GOT3 (cell line): ENCODE measurements at places on chromosomes 6 and 20.

DNA sequence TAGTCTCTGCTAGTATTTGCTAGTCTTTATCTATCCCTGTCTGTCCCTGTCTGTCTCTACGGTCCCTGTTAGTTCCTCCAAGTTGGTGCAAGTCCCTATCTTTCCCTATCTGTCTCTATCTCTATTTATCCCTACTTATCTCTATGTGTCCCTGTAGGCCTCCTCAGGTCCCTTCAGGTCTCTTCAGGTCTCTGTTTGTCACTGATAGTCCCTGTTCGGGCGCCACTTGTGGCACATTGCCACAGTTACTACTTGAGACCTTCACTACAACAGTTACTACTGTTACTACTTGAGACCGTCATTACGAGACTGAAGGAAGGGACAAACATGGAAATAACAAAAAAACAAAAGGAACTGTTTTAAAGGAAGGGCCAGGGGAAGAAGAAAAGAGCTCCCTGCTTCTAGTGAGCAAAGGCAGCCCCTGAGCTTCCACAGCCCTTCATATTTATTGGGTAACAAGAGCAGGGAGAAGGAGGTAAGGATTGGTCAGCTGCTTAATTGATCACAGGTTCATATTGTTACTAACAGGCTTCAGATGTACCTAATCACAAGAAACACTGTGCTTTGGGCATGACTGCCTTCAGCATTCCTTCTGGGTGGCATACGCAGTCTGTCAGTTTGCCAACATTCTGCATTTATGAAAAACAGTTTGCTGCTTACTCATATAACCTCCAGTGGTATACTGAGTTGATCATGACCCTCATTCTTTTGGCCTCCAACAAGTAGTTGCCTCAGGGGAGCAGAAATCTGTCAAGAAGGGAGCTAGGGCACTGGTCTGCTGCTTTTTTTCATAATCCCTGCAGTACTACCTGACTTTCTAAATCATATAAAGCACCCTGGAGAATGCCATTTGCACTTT, 8.4 kb downstream of the EPB41L2 start:
- DNase-seq, result no peak

GRCh38 chr20:59015411-59015810, 3.8 kb upstream of the TUBB1 start:
- DNase-seq, result no peak

DNA sequence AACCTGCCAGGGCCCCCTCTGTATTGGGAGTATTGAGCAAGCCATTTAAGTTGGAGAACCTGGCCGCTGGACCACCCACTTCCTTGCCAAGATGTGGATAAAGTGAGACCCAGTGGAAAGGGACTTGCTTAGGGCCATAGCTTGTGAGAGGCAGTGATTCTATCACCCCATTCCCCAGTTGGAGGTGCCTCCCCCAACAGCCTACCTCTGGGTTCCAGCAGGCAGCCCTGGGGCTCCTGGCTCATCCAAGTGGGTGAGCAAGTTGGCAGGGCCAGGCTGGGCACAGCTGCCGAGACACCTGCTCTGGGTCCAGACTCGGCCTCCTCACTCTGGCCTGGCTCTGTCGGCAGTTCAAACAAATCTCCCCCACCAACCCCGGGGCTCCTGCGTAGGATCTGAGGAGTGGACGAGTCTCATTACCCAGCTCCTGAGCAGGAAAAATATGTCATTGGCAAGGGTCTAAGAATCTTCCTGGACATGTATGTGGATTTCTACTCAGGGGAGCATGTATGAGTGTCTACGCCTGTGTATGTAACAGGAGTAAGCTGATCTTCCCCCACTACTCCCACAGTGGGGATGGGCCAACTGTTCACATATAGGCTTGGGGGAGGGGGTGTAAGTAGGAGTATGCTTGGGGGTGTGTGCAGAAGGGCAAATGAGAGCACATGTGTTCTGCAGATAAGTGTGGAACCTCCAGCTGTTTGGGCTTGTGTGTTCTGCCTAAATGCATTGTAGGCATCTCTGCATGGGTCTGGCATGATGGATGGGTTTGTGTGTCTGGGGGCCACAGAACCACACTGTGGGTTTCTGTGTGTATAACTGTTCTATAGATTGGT, 1.9 kb downstream of the ID1 start:
- DNase-seq, result no peak

DNA sequence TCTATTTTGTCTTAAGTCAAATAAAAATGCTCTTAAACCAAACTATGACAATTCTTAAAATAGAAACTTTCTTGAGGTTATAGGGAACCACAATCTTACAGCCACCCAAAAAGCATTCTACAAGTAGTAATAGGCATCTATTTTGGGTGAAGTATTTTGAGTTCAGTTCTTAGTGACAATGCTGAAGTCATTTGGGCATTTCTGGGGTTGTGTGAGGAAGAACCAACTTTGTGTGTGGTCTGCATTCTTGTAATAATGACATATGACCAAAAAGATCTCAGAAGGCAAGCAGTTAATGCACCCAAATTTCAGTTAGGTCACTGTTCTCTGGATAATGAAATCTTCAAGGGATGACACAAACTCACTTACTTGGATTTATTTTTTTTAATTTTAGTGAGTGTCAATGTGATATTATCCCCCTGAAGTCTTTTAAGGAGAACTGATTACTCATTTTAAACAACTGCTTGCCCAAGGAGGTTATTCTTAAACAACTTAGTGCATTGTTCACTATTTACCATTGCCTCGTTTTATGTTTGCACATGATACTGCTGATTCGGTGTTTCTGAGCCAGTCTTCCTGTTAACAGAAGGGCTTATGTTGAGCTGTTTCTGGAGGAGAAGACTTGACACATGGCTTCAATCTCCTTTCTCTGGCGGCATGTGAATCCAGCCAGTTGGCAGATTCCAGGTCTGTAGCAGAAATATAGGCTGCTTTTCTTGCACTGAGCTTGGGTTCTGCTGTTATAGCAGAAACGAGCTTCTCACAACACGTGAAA, 618.9 kb downstream of the BCKDHB start:
- no peak for DNase-seq

DNA sequence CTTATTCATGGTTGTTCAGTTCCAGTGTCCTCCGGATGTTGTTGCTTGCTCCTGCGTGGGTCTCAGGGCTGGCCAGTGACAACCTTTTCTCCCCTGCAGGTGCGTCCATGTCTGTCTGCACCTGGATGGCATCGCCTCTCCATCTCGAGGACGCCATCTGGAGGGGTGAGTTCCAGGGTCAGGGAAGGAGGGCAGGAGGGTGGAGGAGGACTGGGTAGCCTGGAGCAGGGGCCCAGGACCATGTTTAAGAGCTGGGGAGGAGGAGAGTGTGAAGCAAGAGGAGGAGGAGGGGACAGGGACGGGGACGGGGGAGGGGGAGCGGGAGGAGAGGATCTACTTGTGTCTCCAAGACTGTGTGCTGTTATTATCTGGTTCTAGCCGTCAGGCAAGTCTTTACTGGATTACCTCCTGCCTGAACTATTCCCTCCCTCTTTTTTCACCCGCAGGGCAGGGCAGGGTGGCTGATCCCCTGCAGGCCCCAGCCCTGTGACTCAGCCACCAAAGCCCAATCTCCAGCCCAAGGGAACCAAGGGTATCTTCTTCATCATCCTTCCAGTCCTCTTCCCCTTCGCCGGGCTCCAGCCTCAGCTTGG, 32.2 kb upstream of the TULP1 start:
- no peak for DNase-seq
